T-helper 22 cell (primary cell): ENCODE measurements at places on chromosomes 2 and 18.

DNA sequence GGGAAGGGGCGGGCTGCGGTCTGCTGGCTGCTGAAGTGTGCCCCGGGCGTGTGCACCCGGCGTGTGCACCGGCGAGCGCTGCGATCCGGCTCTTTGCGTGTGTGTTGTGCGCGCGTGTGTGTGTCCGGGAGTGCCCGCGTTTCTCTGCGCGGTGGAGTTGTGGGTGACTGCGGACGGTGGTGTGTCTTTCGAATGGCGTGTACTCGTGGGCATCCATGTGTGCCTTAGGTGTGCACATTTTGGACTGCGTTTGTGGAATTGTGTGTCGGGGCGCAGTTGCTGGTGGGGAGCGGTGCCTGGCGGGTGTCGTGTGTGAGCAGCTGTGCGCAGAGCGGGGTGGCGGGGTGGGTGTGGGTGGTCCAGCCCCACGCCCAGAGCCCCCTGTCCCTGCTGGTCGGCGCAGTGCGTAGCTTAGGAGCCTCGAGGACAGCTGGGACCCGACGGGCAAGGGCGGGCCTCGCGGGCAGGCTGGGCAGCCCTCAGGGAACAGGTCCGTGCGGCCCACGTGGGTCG is 533 bp downstream of the HPCAL1 start:
- no peak for DNase-seq

- DNase-seq = no peak
Measured at GRCh38 chr2:166337932-166338331, 37.8 kb downstream of the SCN9A start.

DNA sequence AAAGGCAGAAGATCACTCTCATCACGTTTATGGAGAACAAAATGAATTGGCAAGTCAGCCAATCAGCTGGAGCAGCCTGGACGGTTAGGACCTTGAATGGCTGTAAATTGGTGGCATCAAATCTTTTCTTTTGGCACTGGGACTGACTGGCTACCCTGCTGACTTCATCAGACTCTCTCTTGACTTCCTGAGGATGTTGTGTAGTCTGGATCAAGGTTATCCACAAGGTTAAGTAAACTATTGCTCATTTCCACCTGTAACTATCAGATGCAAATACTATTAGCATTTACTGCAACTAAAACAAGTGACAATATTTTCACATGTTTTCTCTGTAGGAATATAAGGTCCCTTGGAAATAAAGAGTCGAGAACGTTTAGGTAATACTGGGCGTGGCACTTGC is 134.3 kb upstream of the RASGRP3 start:
- DNase-seq = no peak

GRCh38 chr2:38552259-38552658 is 50.5 kb downstream of the HNRNPLL start:
- DNase-seq = no peak

GRCh38 chr2:9071584-9072124 is 68.2 kb upstream of the MBOAT2 start:
- no peak for DNase-seq

- DNase-seq = no peak
Measured at GRCh38 chr2:73902284-73902683, 9.5 kb downstream of the ACTG2 start.

GRCh38 chr2:207660994-207661393 is 35.8 kb upstream of the METTL21A start:
- no peak for DNase-seq
